Endothelial cell (in vitro differentiated cells): ENCODE measurements at places on chromosomes 12 and 14.

DNA sequence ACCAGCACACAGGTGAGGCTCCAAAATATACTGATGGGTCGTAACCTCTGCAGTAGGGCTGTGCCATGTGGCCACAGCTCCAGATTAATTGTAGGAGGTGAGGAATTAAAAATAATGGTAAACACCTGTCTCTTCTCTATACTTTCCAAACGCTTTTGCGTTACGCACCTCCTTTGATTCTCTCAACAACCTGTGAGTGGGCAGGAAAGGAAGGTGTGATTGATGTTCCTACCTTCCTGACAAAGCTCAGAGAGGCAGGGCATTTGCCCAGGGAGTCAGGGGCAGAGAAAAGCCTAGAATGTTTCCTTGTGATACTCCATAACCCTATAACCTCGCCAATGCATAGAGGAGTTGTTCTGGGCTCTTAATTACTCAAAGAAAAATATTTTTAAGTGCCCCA lies 124.9 kb downstream of the PRMT8 start:
- DNase-seq: no peak

DNA sequence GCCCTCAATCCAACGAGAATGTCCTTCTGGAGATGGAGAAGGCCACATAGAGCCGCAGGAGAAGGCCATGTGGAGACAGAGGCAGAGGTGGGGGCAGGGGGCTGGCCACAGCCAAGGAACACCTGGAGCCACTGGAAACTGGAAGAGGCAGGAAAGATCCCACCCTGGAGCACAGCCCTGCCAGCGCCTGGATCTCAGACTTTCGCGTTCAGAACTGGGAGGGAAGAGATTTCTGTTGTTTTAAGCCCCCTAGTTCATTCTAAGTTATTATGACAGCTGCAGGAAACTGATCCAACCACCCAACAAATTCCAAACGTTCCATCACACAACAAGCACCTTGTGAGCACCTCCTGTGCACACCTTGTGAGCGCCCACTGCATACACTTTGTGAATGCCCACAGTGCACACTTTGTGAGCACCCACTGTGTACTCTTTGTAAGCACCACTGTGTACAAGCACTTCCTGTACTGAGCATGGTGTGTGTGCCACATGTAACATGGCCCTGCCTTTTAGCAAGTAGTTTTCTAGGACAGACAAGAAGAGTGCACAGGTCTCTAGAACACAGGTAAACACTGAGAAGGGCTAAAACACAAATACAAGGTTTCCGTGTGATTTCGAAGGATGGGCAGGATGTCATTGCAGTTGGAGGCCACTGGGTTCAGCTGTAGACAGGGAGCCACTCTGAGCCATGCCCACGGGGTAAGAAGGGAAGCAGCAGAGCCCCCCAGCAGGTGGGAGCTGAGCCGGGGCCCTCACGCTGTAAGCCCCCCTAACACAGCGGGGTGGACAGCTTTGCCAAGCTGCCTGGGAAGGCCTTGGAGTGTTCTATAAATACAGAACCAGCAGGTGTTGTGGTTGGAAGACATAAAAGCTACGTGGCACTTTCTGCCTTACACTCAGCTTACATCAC lies 15.4 kb downstream of the RIMBP2 start:
- no peak for DNase-seq

DNA sequence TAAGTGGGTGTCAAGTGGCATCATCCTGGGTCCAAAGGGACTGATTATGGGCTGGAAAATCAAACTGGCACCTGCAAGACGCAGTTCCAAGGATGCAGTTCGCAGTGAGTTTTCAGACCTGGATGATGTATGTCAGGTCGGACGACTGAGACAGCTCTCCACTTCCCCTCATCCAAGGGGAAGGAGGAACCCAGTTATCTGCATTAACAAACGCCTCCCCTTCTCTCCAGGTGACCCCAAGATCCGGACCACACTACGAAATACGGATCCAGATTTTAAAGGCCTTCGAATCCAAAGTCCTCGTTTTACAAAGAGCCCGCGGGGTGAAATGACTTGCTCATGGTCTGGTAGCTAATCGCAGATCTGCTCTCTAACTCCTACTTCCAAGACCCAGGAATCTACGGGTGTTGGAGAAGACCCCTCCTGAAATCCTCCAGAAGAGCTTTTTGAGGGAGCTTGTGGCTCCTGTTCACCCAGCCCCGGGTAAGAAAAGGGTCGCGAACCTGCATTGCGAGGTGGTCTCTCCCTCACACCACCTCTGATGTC lies 460 bp upstream of the SYNE2 start:
- DNase-seq: no peak

- DNase-seq: no peak
Observed at GRCh38 chr12:11884706-11885105, 186.0 kb upstream of the BCL2L14 start.

- no peak for DNase-seq
Observed at GRCh38 chr12:77894556-77894955, 63.9 kb downstream of the NAV3 start.

DNA sequence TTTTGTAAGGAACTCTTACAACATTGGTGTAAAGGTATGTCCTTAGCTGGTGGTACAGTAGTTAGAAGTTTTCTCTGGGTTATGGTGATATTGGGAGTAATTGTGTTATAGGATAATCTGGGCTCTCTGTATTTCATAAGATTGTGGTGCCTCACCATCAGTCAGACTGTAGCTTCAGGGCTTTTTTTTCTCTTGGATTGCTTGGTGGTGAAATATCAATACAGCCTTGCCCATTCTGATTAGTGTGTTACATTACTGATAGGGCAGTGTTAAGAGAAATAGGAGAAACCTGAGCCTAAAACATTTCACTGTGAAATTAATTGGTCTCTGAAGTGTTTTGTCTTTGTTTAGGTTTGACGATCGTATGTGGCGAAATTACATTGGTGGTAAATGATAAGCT lies 71.0 kb downstream of the RCOR1 start:
- no peak for DNase-seq

GRCh38 chr14:92687681-92688433 lies 60.6 kb downstream of the LGMN start:
- peak; percentile 29 for DNase-seq

GRCh38 chr14:63205044-63205575 lies 867 bp downstream of the RHOJ start:
- DNase-seq: no peak

GRCh38 chr12:107122452-107122958 lies 29.2 kb upstream of the CRY1 start:
- DNase-seq: no peak

DNA sequence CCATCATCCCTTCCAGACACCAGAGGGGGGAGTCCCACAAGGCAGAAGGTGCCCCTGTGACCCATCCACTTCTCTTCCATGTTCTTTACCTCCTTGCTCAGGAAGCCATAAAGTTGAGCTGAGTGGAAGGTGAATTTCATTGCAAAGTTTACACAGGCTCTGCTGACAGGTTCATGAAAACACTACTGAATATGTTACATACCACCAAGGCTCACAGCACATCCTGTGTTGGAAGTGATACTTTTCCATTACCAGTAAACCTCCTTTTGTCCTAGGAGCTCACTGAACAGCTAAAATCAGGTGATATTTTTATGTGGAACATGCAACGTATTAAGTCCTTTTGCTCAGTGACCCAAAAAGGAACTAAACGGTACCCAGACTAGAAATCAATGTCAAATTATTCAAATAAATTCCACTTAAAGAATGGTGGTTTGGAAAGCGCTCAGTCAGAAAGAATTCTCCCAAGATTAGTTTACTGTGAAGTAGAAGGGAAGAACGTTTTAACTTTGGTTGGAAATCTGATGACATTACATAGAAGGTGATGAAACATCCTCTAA lies 196.2 kb upstream of the NUDT4 start:
- no peak for DNase-seq

DNA sequence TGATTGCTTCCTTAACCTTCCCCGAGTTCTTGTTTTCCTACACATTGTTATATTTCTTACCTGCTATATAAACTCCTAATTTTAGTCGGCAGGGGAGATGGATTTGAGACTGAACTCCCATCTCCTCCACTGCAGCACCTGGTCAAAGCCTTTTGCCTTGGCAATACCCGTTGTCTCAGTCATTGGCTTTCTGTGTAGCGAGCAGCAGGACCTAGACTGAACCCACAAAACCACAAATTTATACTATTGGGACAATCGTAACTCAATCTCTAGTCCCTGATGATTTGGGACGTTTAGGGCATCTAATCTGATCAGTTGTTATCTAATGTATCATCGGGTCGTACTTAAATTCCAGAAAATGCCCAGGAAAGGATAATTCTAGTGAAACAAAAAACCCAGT lies 37.8 kb upstream of the BAZ1A start:
- DNase-seq: no peak

DNA sequence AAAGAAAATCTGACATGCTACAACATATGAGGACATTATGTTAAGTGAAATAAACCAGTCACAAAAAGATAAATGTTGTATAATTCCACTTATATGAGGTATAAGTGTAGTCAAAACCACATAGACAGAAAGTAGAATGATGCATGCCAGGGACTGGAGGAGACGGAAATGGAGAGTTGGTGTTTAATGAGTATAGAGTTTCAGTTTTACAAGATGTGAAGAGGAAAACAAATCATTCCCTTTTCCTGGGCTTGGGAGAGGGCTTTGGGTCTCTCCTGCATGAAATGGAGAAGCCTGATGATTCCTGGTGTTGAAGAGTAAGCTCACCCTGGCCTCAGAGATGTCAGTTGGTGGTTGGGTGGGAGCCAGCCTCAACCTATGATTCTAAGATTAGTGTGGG lies 158.4 kb upstream of the PLXNC1 start:
- DNase-seq: no peak

- no peak for DNase-seq
Observed at GRCh38 chr12:116353958-116354357, 76.5 kb upstream of the MED13L start.

DNA sequence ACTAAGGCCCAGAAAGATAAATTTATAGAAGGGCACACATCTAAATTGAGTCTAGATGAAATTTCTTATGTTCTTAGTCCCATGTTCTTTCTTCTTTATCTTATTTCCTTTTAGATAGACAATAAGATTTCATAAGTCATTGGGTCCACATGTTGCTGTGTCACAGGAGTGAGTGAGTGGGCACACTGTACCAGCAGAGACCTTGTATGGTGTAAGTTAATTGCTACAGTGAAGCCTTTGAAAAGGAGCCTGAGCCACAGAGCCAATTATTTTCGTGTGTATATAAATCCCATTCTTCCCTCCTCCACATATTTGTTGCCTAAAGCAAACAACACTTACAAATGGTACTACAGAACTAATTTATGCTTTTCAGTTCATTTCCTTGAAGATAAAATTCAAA lies 79.1 kb downstream of the GRIP1 start:
- no peak for DNase-seq

DNA sequence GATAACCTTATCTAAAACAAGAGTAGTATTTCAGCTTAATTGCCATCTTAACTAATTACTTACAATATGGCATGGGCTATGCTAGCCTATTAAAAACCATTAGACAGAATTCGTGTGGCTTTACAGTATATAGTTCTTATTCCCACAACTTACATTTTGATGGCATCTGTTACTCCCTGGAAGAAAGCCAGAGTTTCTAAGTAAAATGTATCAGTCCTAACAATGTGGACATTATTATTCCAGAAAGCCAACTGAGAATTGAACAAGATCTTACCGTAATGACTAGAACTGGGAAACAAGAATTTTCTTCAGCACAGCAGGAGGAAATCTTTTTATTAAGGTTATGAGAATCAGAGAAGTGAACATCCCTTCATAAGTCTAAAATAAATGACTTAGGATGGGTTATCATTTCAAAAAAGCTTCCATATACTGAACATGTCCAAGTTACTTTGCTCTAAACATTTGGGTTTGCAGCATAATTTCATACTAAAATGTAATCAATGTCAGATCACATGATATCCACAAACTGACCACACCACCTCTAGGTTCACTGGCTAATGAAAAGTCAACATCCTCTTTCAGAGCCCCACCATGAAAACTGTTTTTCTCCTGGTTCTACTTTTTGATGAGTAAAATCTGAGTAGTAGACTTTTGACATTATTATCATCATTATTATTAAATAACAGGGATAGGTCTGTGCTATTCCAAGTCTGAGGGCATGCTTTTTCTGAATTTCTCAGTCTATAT lies 179.7 kb downstream of the SSPN start:
- no peak for DNase-seq

GRCh38 chr12:103205906-103206305 lies 248.4 kb downstream of the ASCL1 start:
- no peak for DNase-seq

DNA sequence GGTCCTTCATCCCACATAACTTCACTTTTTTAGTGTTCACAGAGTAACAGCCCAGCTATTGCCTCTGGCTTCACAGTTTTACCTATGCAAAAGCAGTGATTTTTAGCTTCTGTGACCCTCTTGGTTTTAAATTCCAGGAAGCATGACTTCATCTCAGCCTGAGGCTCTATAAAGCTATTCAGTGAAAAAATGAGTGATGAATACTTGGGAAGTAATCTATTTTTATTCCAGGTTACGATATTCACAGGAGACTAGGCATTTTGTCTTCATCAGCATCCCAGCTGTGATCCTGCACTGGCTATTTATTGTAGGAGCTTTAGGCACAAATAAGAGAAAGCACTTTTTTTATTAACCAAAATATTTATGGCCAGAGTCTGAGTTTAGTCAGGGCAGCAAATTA lies 164.8 kb downstream of the SNAPC1 start:
- DNase-seq: no peak

GRCh38 chr14:93533842-93534241 lies 103.1 kb downstream of the UNC79 start:
- DNase-seq: no peak

- DNase-seq: peak; percentile 71
Observed at GRCh38 chr12:56206452-56207166, 15.1 kb downstream of the RNF41 start.

DNA sequence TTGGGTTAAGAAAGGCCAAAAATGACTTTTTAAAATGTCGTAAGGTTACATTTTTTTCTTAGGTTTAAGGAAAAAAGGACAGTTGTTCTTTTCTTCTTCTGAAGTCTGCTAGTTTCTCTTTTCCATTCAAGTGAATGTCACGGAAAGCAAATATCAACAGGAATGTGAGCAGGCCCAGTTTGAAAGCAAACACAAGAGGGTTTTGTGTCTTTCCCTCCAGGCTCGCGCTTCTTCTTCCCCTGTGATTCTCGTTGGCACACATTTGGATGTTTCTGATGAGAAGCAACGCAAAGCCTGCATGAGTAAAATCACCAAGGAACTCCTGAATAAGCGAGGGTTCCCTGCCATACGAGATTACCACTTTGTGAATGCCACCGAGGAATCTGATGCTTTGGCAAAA lies 85.4 kb downstream of the LRRK2 start:
- DNase-seq: no peak
